ENCODE measurements at places on chromosomes 16 and 17. TPM values are rescaled to one million over a fixed set of nuclear protein-coding genes. Genes with fewer than 3 reads are reported as not detected.

GRCh38 chr16:30786115-30786935, 680 bp downstream of the ZNF629 start:
- no peak for DNase-seq

The SOX15 gene
- total RNA-seq, result 0.40 TPM

DNA sequence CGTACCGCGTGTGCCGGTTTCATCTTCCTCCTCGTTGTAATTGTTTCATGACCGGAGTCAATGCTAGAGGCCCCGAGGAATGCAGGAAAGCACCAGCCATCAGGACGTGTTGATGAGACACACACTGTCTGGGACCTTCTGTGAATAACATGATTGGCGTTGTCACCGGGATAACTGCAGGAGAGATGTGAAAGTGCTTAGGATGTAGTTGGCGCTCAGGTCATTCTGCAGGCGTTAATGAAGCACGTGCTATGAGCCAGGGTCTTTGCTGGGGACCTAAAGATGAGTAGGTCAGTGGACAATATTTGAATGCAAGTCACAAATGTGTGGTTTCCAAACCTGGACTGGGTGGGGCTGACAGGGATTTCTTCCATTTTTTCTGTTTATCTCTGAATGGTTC, 181.6 kb upstream of the HSBP1 start:
- no peak for DNase-seq

- no peak for DNase-seq
Measured at GRCh38 chr17:29451121-29451742, 61.1 kb downstream of the TAOK1 start.
